IPS DF 6.9 (cell line): ENCODE measurements at places on chromosomes 3 and 15.

DNA sequence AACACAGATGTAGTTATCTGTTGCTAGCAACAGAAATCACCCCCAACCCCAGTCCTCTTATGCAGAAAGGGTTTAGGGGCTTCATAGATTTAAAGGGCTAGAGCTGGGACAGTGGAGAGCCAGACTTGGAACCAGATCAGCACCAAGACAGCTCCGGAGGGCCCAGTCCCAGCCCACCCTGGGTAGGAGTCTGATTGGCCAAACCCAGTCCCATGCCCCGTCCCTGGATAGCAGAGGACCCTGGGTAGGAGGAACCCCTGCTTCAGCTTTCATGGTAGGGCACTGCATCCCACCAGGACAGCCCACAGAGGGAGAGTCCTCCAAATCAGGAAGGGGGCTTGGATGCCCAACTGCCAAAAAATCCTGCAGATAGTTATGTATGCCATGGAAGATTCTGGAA, 103.0 kb downstream of the CORO2B start:
- DNase-seq = no peak

DNA sequence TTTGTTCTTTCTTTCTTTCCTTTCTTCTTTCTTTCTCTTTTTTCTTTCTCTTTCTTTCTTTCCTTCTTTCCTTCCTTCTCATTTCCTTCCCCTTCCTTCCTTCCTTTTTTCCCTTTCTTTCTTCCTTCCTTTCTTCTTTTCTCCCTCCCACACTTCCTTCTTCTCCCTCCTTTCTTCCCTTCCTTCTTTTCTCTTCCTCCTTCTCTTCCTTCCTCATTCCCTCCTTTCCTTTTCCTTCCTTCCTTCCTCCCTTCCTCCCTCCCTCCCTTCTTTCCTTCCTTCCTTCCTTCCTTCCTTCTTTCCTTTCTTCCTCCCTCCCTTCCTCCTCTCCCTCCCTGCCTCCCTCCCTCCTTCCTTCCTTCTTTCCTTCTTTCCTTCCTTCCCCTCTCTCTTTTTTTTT, 755.7 kb upstream of the GRM7 start:
- no peak for DNase-seq

- DNase-seq = no peak
Observed at GRCh38 chr3:168714609-168715240, 619.0 kb upstream of the GOLIM4 start.

DNA sequence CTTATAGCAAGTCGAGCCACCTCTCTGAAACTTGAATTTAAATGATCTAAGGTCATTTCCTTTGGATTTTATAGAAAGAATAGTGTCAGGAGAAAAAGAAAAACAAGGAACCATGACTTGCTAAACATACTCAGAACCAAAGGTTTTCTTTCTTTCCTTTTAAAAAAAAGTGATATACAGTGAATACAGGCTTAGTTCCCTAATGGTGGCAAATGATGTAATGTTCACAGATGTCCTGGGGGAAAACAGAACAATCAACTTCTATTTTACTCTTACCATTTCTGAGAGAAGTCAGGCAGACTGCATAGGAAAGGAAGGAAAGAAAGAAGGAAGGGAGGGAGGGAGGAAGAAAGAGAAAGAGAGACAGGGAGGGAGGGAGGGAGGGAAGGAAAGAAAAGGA, 56.5 kb downstream of the ST6GAL1 start:
- DNase-seq = no peak

GRCh38 chr3:64459711-64460110, 228.1 kb downstream of the ADAMTS9 start:
- no peak for DNase-seq

- DNase-seq = peak; percentile 22
Observed at GRCh38 chr3:126342991-126343648, 14.1 kb downstream of the KLF15 start.

DNA sequence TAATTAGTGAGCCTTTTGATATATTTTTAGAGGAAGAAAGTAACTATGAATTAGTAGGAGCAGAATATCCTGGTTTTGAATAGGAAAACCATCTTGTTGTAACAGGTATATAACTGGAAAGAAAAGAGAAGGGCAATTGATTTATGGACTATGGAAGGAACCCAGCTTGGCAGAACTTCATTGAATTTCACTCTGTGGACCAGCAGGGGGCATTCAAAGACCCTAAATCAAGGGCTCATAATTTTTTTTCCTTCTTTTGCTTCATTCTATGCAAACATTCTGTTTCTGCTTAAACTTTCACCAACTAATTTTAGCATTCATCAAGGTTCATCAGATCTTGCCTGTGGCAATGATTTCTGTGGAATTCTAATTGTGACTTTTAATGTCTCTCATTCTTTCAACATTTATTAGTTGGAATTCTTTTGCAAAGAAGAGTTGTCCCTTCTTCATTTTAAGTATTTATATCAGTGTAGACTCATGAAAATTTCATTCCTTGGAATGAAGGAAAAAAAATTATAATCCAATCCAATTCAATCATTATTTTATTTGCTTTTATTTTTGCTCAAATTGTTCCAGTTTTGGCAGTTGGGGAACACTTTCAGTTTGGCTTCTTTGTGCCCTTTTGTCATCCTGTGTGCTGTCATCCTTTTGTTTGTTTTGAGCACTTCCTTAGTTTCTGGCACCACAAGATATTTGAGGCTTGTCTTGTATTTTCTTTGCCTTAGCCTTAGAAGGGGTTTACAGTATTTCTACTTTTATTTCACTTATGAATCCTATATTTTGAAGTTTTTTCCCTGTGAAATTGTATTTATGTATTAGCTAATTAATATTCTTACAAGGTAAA, 30.4 kb downstream of the NXPE3 start:
- no peak for DNase-seq

DNA sequence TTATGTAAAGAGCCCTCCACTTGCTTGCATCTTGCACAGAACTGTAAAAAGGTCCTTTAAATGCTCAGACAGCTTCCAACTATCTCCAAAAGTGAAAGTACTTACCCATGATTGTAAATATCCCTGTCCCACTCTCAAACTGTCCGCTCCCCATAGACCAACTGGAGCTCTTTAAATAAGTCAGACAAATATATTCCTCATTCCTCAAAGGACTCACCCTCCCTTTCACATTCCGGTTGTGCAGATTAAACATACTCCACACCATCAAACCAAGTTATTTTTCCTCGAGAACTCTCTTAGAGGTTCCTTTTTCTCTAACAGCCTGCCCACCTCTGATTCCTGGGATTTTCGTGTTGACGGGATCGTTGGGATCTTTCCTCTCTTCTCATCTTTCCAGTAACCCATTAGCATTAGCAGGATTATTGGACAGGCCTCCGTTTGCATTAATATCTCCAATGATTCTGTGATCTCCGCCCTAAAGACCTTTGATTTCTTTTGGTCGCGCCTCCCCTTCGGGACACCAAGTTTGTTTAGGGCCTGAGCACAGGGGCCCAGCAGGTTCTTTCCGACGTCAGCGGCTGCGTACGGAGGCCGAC, 763 bp downstream of the GOLGB1 start:
- no peak for DNase-seq

GRCh38 chr3:1381647-1382036, 288.8 kb downstream of the CNTN6 start:
- DNase-seq = no peak

DNA sequence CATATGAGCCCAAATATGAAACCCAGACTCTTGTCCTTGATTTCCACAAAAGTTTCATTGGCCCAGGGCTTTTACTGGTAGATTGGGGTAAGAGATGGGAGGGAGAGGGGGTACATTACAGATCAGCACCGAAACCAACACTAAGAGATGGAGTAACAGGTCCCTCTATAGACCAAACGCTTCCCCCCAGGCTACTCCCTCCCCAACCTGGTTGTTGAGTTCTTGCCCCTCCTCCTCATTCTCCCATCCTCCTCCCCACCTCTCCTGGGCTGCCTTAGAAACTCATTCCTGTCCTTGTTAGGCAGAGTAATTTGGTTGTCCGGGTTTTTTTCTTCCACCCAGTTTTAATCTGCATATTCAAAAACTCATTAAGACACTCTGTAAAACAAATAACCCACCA, 74.1 kb downstream of the MESD start:
- peak; percentile 61 for DNase-seq

DNA sequence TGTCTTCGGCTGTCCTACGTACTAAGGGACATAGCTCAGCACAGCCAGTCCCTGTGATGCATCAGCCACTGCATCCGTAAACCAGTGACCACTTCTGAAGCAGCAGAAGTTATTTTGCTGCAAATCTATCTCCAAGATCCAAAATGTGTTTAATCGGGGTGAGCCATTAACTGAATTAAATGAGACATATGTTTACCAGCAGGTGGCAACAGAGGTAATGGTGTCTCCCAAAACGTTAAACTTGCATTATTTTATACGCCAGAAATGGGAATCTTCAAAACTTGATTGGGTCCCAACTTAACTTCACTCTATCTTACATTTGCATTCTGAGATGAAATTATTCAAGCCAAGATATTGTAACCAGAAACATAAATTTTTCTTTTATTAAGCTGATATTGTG, 75.3 kb upstream of the BOC start:
- DNase-seq = no peak

- DNase-seq = no peak
Observed at GRCh38 chr3:24393316-24393715, 101.3 kb downstream of the THRB start.

- no peak for DNase-seq
Observed at GRCh38 chr15:28868744-28869345, 16.9 kb upstream of the APBA2 start.

GRCh38 chr15:76310475-76311099, 682 bp downstream of the ETFA start:
- DNase-seq = no peak

DNA sequence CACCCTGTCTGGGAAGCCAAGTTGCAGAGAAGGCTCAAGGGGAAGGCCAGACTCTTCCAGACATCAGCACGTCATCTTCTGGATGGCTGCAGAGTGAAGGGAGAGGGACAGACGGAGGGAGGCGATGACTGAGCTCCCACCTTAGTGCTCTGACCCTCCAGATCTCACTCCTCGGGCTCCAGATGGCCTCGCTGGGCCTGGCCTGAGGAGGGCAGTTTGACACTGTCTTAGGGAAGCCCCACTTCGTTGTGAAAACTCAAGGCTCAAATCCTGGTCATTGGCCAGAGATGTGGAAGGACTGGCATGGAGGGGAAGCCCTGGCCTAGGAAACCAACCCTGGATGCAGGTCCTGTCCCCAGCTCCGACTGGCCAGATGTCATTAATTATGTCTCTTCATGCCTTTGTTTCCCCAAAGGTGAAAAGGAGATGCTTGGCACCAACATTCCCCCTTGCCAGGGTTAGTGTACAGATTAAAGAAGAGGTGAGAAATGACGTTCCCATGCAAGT, 70.4 kb downstream of the ADCY5 start:
- DNase-seq = no peak

GRCh38 chr3:180093535-180093934, 56.8 kb upstream of the PEX5L start:
- DNase-seq = no peak

GRCh38 chr3:44047796-44048195, 193.9 kb upstream of the TOPAZ1 start:
- DNase-seq = no peak

DNA sequence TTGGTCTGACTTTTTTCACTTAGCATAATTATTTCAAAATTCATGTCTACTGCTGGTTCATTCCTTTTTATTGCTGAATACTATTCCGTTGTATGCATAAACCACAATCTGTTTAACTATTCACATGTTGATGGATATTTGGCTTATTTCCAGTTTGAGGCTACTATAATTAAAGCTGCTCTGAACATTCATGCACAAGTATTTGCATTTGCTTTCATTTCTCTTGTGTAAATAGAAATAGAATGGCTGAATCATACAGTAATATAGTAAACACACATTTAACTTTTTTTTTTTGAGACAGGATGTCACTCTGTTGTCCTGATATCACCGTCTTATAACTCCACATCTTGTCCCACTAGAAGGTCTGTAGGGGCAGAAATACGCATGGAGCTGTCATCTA, 57.3 kb downstream of the NMNAT3 start:
- no peak for DNase-seq

DNA sequence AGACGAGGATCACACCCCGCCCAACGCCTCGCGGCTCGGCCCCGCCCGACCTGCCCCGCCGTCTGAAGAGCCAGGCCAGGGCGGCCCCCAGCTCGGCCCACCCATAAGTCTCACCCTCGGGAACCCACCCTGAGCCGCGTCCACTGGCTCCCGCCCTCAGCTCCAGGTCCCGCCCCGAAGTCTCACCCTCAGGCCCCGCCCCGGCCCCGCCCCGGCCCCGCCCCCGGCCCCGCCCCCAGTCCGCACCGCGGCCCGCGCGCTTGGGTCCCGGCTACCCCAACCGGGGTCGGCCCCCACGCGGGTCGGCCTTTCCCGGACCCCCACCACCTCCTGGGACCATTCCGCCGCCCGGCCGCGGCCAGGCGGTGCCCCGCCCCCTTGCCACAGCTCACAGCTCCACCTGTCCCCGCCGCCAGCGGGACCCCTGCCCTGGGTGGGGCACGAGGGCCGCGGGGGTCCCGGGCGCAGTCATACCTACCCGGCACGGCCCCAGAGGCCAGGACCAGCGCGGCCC, 489 bp downstream of the CSPG5 start:
- no peak for DNase-seq

DNA sequence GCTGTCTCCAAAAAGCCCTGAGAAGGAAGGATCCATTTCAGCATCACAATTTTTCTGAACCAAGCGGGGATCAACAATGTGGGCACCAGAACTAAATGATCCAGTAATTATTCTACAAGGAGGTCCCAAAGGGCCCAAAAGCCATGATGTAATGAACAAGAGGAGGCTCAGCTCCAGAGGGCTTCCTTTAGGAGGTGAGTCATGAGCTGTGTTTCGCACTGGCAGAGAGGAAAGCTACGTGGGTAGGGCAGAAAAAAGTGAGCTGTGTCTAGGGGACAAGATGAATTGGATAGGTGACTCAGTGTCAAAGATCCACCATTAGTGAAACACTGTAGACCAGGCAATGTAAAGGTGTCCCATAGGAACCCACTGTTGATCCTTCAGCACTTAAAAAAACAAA, 113.4 kb downstream of the RORA start:
- DNase-seq = no peak

DNA sequence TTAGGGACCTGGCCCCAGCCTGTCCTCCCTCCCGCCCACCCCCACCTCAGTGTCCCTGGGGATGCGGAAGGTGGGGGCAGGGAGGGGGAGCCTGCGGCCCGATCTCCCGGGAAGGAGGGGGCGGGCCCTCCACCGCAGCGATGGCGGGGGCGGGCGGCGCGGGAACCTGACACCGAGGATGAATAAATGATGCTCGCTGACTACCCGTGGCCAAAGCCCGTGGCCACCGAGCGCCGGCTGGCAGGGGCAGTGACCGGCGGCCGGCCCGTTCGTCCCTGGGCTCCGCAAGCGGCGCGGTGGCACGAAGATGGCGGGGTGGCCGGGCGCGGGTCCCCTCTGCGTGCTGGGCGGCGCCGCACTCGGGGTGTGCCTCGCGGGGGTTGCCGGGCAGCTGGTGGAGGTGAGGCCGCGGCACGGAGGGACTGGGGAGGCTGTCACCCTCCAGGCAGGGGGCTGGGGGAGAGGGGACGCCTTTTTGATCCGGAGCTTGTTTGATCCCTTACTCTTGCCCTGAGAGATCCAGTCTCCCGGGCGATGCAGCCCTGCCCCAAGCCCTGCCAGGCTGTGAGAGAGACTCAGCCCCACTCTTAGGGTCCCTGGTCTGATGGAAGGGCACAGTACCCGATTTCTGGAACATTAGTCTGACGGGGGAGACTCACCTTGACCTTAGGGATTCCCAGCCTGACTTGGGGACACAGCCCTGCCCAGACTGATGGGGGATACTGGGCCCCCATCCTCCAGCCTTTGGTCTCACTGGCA, at the start of gene TMIE:
TMIE (plus strand) TSS at position 212 of the 759 bp plus-strand sequence; CDS start at position 308, 96 bp downstream.
- DNase-seq = no peak
